ENCODE measurements at places on chromosomes 4 and X. TPM values are rescaled to one million over a fixed set of nuclear protein-coding genes. Genes with fewer than 3 reads are reported as not detected.

- peak; percentile 51 for DNase-seq
Measured at GRCh38 chr4:27048429-27049238, 188.0 kb downstream of the STIM2 start.

GRCh38 chr4:78293821-78294301, 236.7 kb downstream of the FRAS1 start:
- DNase-seq: peak; percentile 47

DNA sequence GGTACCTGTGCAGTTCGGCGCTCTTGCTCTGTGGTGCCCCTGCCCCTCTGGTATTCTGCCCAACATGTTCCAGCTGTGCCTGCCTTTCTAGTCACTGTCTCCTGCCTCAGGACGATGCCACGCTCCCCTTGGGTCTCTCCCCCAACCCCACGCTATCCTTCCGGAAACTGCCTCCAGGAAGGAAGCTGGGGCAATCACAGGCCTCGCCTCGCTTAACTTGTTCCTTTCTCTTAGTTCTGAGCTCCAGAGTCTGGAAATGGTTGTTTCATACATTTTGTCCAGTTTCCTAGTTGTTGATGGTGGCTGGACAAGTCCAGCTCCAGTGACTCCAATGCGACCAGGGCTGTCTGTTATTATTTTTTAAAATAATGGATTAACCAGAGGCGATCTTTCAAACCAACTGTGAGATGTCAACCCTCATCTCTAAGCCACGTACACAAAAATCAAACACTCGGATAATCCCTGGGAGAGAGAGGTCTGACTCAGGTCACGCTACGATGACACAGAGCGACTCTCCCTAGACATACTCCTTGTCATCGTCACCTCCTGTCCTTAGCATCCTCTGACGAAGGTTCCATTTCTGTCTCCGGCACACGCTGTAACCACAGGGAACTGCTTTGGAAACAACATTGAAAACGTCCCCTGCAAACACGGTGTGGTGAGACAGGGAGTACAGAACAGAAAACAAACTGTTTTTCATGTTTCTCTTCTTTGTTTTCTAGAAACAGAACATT, 62.5 kb downstream of the ABLIM2 start:
- no peak for DNase-seq

GRCh38 chrX:40727581-40728252, 7.6 kb downstream of the MED14 start:
- DNase-seq: no peak

GRCh38 chrX:68098431-68098830, 334.9 kb downstream of the OPHN1 start:
- no peak for DNase-seq

DNA sequence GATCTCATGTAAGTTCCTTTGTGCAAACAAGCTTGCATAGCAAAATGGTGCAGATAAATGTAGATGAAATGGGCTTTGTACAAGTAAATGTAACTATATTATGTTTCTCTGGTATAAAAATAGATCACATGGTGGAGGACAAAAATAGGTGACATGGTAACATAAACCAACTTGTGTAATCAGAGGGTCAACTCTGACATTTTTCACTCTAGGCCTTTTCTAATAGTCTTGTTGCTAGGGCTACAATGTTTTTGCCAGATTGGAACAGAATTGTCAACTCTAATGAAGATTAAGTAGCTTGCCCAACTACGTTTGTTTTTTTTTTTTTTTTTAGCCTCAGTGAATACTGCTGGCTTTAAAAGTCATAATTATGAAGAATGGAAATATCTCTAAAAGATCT, 11.5 kb downstream of the MAD2L1 start:
- DNase-seq: peak; percentile 51

- no peak for DNase-seq
Measured at GRCh38 chrX:20066968-20067708, 49.6 kb downstream of the MAP7D2 start.

DNA sequence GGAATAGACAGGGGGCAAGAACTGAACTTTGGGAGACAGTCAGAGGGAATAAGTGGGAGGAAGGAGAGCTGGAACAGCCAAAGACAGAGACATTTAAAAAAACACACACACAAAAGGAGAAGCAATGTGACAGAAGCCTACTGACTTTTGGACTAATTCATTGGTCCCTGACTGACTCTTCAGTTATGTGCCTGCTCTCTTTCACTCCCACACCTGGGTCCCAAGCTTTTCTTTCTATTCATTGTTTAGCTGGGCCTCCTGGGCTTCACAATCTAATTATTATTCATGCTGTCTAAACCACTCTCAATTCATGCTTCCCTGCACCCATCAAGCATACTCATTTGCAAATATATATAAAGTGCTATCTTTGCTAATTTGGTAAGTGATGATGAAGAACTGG, 139.2 kb upstream of the IRS4 start:
- no peak for DNase-seq

DNA sequence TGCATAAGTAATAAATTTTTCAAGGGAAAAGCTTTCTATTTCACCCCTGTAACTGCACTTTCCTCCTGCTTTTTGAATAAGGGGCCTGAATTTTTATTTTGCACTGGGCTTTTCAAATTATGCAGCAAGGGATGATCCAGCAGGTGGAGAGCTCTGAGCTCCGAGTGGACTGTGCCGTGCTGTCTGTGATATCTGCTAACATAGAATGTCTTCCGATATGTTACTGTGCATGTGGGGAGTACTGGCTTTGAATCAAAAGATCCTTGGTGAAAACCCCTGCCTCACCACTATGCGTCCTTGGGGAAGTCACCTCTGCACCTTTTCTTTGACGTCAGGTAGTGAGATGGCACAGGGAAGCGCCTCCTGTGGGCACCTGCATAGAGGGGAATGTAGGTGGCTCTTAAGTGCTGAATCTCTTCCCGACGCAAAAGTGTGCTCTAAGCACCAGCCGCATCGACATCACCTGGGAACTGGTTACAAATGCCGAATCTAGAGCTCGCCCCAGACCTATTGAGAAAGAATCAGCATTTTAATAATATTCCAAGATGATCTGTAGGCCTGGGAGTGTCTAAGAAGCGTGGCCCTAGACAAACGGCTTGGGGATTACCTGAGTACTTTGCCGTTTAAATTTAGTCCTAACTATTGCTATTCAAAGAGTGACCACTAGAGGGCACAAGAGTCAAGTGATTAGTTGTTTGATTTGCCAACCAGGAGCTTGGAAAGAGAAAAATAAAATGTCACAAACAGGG, 19.2 kb upstream of the WFS1 start:
- DNase-seq: no peak

DNA sequence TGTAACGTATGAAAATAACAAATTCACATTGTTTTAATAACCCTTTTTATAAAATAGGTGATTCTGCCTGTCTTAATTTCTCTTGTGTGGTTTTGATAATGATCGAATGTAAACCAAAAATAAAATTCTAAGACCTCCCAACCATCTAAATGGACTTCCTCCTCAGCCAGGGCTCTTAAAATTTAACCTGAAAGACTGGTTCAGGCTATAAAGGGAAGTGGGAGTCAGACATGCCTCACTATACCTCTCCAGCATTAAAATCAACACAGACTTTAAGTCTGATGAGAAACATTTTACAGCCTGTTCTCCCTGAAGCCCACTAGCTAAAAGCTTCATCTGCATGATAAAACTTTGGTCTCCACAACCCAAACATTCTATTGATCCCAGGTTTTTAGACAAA, 97.6 kb upstream of the STIM2 start:
- DNase-seq: peak; percentile 15

GRCh38 chrX:153441981-153442380, 3.9 kb downstream of the TREX2 start:
- no peak for DNase-seq

XPNPEP2 gene
- 2.6 TPM for total RNA-seq

BEX4 gene
- 28.8 TPM for total RNA-seq

All from left lung (tissue), 14 donors.